ENCODE measurements at places on chromosomes 7 and 10.

- DNase-seq, result no peak
These were observed 40.5 kb downstream of the CAPZA2 start for GRCh38 chr7:116902867-116903266.

DNA sequence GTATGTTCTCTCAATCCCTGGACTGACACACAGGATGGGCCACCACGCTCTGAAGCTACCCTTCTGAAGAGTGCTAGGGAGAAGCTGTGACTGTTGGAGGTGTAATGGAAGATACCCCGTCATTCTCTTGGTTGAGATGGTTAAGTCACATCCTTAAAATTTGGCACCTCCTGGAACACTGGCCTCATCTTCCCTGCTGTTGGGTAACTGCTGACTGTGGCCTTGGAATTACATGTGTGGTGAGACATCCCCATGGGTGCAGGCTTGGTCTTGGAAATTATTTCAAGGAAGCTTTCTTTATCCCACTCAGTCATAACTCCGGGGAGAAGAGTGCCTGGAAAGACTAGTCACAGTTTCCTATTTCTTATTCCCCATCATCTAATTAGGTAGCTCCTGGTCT is 62.0 kb downstream of the LRMDA start:
- no peak for DNase-seq

GRCh38 chr7:158422196-158422886 is 165.3 kb downstream of the PTPRN2 start:
- DNase-seq, result no peak

DNA sequence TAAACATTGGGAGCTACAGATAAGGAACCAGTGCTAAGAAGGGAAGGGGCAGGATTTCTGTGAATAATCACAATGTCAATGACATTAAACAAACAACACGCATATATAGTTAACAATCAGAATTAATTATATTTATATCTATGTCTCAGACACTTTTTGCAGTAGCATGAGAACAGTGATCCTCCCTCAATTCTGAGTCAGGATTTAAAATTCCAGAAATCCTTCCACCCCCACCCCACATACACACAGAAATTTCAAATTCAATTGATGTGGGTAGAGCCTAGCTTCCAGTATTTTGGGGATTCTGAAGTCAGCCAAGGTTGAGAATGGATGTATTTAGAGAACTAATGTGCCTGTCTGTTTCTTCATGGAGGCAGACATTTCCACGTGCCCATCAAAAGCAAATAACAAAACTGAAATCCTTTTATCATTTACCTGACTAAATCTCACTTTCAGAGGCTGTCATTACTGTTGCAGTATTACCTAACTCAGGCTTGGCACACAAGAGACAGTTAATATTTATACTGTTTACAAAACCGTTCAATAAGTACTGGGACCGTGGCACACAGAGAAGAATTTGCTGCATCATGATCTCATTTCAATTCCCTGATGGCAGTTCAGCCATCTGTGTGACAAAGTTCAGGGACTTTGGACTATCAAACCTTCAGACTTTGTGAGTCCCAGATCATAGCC is 116.6 kb upstream of the PALS2 start:
- DNase-seq, result no peak

GRCh38 chr10:32266979-32267378 is 80.0 kb downstream of the EPC1 start:
- no peak for DNase-seq

- DNase-seq, result no peak
These were observed 1.1 kb downstream of the GGCT start for GRCh38 chr7:30503274-30504212.

DNA sequence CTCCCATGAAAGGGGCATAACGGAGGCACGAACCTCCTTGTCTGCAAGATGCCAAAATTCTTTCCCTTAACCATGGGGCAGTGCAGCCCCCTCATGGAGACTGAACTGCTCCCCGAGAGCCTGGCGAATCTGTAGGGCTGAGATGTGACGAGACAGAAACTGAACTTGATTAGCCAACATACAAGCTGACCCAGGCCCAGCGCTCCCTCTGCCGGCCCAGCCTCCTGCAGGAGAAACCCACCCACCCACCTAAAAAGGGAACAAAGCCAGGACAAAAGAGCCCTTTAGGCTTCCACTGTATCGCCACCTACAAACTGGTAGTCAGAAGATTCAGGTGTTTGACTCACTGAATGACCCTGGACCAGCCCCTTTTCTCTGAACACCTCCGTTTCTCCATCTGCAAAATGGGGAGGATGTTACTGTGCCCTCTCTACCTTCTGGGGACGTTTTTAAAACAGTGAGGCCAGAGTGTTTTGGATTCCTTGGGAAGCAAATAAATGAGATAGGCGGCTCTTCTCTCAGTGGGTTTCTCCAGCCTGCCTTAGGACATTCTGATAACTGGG is 58.4 kb downstream of the C10orf105 start:
- no peak for DNase-seq

DNA sequence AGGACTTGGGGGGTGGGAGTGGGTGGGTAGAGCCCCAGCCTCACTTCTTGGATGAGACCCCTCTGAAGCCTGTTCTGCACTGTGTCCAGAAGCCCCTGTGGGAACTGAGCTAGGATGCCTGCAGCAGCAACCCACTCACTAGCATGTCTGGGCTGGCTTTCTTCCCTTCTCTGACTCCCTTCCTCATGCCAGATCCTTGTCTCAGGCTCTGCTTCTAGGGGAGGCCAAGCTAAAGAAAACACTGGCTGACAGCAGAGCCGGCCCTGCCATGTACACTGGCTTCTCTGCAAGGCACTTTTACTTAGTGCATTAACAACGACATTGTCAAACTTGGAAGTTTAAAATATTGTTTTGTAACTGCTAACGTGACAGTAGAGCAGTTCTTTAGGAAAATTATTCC is 50.2 kb downstream of the ARHGAP22 start:
- DNase-seq, result no peak
